ENCODE measurements at places on chromosomes 6 and 20.

GRCh38 chr6:132147530-132148011, 196.4 kb upstream of the CCN2 start:
- DNase-seq = no peak

DNA sequence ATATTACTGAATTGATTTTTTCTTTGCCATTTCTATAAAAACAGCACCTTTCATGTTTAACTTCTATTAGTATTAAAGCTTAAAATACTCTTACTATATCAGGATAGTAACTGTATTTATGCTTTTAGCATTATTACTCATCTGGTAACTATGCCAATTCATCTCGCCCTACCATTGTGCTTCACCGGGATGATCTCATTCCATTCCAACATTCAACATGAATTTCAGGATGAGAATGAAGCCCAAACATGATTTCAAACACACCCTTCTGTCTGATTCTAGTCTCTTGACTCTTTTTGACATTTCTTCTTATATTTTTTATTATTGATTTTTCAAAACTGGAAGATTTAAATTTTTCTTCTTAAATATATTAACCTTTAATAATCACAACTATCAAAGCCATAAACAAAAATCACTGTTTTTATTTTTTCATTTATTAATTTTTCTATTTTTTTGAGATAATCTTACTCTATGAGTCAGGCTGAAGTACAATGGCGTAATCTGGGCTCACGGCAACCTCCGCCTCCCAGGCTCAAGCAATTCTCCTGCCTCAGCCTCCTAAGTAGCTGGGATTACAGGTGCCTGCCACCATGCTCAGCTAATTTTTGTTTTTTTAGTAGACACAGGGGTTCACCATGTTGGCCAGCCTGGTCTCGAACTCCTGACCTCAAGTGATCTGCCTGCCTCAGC, 46.7 kb downstream of the GJA1 start:
- DNase-seq = no peak

DNA sequence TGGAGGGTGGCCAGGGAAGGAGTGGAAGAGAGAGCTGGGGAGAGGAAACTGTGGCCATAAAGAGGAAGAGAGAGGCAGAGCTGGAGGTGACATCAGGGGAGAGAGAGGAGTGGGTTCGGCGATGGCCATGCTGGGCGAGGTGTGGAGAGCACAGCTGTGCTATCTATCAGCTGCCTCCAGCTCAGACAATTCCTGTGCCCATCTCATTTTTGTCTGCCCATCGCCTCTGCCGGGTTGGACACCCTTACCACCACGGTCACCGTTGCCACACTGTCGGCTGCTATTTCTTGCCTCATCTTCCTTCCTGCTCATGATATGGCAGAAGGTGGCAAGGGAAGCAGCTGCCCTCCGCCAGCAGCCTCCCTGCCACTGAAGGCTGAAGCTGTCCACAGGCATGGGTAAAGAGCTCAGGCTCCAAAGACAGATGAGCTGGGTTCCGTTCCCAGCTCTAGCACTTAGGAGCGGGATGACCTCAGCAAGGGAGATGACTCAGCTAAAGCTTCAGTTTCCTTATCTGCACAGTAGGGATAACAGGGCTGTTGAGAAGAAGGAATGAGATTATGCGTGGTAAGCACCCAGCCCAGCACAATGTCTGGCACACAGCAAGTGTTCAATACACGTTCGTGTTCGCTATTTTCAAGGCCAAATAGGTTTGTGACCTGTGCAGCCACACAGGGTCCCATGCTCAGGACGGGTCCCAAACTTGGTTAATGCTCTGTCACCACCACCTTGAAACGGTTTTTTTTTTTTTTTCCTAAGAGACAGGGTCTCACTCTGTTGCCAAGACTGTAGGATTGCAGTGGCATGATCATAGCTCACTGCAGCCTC, 21.9 kb upstream of the TAF8 start:
- DNase-seq = no peak

DNA sequence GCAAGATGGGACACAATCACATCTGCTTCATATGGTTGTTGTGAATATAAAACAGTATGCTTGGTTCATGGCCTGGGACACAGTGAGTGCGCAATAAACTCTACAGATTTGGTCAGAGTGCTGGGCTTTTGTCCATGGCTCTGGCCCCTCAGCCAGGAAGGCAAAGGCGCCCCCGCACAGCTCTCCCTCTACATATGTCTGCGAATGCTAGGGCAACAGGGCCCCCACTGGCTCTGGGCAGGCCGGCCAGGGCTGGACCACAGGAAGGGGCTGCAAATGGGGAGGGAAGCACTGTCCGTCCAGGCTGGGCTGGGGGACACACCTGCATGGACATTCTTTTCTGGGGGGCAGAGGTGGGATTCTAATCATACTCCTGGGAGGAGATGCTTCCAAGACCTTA, 151.8 kb upstream of the MLN start:
- no peak for DNase-seq

DNA sequence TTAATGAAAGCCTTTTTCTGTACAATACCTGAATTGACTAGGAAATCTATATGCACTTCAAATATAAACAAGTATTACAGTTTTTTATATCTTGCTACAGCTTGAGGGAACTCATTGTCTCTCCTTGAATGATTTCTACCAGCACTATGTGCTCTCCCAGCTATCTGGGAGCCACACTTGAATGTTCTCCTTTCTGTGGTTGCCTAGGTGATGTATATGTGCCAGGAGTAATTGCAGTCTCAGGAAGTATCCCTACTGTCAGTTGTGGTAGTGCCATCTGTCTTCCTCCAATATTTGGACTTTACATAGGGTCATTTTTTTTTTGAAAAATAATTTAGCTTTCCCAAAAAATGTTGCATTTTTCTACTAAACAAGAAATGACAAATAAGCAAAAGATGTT, 288.0 kb upstream of the PLCB4 start:
- no peak for DNase-seq

DNA sequence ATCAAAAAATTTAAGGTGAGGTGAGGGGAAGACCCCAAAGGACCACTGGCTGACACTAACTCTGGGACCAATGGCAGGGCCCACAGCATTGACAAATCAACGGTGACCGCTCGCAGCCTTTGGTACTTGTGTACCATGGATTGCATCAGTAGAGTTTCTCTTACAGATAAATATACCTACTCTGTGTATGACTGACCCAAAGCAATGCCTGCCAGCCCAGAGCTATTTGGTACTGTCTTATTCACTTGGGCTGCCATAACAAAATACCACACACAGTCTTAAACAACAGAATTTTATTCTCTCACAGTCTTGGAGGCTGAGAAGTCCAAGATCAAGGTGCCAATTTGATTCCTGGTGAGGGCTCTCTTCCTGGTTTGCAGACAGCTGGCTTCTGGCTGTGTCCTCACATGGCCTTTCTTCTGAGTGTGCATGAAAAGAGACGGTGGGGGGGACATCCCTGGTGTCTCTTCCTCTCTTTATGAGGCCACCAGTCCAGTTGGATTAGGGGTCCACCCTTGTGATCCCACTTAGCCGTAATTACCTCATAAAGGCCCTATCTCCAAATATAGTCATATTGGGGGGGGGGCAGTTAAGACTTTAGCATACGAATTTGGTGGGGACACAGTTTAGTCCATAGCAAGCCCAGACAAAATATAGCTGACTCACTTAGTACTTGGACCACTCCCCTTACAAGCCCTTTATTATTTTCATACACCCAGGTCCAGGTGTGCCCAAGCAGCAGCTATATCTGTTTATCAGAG, 336.3 kb downstream of the CD83 start:
- DNase-seq = no peak

DNA sequence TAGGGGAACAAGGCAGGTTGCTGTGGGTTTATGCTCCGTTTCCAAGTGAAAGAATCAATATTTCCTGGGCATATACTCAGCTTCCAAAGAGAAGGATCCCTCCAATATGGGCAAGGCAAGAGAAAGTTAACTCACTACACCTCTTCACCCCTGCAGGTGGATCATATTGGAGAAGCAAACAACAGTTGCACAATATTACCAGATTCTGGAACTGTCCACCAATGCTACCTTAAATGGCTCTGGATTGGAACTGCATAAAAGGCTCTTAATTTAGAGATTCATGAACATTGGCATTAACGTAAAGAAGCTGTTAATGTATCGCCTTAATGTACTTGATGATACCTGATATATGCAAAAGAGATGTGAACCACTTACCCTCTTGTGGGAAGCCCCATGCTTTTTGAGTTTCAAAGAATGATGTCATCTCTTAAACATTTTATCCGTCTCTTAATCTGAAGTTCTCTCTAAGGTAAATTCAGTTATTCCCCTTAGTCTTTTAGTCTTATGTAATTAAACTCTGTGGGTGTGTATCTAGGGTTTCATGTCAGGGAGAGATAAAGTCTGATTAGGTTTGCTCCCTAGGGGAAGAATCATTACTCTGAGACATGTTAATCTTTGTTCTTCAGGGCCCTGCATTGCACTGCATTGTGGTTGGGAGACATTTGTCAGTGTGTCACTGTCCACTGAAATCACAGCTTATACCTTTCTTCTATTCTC, 99.5 kb downstream of the PHACTR1 start:
- DNase-seq = no peak

- no peak for DNase-seq
Measured at GRCh38 chr6:106188104-106188794, 102.1 kb downstream of the PRDM1 start.

DNA sequence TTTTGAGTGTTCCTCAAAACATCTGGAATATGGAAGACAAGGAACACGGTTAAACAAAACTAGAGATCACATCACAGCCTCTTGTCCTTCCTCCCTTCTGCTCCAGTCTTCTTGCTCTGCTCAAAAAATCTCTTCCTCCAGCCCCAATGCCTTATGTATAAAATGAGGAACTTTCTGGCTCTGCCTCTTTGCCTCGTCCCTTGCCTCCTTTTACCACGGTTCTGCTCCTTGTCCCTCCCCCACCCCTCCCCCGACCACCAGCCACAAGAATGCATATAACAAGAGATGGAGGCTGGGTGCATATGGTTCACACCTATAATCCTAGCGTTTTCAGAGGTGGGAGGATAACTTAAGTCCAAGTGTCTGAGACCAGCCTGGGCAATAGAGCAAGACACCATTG, 43.6 kb downstream of the PLAGL2 start:
- no peak for DNase-seq

DNA sequence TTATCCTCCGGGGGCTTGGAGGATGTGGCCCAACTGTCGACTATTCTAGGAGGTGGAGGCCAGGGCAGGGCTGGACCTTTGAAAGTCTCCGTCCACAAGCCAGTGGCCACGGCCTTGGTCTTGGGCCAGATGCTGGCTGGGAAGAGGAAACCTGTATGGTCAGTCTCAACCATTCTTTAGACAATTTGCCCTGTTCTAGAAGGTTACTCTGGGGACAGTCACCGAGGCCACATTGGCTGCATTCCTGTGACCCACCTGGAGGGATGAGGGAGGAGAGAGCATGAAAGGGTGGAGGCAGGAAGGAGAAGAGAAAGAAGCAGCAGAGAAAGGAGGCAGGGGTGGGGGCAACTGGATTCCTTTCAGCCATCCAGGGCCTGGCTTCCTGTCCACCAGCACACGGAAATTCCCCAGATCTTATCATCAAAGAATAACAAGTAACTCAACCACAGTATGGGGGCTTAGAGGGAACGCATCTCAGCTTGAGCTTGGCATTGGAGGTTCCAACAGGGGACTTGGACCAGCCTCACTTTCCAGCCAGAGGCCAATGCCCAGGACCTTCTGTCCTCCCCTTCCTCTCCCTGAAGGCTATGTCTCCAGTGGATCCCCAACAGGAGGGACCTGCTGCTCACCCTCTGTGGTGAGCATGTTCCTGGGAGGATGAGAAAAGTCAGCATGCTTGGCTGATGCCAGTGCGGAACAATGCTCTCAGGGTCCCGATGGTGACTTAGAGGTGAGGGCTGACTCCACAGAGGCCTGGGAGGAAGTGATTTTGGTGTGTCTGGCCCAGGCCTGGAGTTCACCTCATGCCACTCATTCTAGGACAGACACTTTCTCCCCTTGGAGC, 30.4 kb downstream of the TGM2 start:
- no peak for DNase-seq

GRCh38 chr20:62998449-62998848, 8.3 kb downstream of the BHLHE23 start:
- DNase-seq = no peak

DNA sequence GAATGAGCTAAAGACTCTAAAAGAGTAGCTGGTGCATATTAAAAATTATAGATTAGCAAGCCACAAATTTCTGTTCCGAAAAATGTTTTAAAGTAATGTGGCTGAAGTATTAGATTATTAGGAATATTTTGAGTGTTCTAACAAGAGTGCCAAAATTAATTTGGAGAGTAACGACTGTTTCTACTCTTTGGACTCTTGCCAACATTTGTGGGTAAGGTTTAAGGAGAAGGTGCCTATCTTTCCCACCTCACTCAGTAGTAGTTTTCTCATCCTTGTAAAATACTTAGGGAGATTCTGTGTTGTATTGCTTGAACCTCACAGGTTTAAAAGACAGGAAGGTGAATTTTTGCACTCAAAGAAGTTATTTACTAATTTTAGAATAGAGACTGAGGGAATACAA, 5.0 kb downstream of the HSF2 start:
- DNase-seq = no peak

DNA sequence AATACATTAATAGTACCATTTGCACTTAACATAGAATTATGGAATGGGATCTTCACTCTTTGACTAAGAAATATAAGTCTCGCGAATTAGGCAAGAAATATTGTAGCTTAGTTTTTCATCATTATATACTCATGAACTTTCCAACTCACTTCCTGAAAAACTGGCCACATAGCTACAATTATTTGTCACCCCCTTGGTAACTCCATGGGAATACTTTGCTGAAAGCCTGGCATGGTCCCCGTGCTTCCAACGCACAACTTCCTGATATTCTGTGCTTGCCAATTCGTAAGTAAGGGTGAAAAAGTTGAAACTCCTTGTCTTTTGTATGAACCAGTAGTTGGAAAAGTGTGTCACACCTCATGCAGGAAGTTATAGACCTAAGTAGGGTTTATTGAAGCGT, 23.7 kb upstream of the HLA-DQA1 start:
- no peak for DNase-seq

- no peak for DNase-seq
Measured at GRCh38 chr20:41657655-41658054, 39.5 kb upstream of the CHD6 start.

GRCh38 chr6:46138281-46138680, 8.5 kb downstream of the ENPP4 start:
- no peak for DNase-seq

GRCh38 chr6:66865771-66866170, 1158.7 kb upstream of the EYS start:
- no peak for DNase-seq

Data from activated T-helper 1 cell treated with Interleukin-2 at 50 U/mL for 16 hours (primary cell).